CD14-positive monocyte (primary cell): ENCODE measurements at places on chromosomes 7 and 10.

- DNase-seq, result no peak
Measured at GRCh38 chr10:69570050-69570816, 3.0 kb downstream of the NEUROG3 start.

DNA sequence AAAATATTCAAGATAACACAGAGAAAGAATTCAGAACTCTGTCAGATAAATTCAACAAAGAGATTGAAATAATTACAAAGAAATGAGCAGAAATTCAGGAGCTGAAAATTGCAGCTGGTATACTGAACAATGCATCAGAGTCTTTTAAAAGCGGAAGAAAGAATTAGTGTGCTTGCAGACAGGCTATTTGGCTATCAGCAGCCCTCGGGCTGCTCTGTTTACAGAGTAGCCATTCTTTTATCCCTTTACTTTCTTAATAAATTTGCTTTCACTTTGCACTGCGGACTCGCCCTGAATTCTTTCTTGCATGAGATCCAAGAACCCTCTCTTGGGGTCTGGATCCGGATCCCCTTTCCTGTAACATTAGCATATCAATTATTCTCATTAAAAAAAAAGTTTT lies 1040.0 kb downstream of the SORCS3 start:
- DNase-seq, result no peak

DNA sequence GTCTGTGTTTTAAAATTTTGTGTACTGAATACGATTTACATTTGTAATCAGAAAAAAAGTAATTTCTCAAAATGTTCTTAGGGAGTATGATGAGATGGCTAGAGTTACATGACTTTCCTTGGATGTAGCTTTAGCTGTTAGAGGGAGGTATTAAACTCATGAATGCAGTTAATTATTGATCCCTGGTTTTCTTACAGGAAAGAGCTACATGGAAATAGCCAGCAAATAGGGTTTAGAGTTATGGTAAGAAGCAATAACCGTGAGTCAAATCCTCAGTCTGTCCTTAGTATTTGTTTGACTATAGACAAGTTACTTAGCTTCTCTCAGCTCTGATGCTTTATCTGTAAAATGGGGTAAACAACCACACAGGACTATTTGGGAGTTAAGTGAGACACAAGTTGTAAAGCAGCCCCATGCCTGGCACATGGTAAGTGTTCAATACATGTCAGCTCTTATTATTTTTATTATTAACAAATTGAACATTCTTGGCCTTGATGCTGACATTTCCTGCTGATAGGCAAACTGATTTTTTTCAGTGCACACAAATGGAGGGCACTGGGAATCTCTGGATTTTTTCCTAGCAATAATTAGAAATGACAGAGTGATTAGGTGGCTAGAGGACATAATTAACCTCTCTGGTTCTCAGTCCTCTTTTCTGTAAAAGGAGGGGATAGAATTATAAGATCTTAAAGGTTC lies 204.5 kb upstream of the PHYHIPL start:
- DNase-seq, result no peak

GRCh38 chr7:148669927-148670326 lies 28.8 kb upstream of the CUL1 start:
- DNase-seq, result no peak
